ENCODE measurements at places on chromosomes 1 and 21.

DNA sequence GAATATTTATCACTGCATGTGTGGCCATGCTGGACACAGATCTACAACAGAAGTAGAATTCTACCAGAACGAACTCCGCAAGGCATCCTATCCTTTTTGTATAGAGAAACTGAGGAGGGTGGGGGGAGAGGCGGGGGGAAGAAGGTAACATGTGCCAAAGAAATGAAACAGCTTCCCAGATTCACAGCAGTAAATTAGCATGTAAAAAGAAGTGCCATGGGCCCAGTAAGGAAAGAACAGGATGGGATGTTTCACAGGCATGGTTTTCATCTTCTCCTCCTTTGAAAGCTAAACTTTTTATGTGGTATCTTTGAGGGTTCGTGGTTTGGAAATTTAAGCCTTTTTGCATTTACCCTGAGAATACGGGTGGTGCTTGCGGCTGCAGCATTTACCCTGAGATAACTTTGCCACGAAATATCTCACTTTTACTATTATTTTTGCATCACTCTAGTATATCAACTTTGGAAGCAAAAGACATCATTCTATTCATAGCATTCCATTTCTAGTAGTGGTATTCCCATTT, 168.9 kb downstream of the TPR start:
- no peak for DNase-seq

- DNase-seq = no peak
Measured at GRCh38 chr21:38798481-38798882, 7.2 kb upstream of the ETS2 start.

- no peak for DNase-seq
Measured at GRCh38 chr1:198122693-198123092, 34.1 kb upstream of the NEK7 start.

DNA sequence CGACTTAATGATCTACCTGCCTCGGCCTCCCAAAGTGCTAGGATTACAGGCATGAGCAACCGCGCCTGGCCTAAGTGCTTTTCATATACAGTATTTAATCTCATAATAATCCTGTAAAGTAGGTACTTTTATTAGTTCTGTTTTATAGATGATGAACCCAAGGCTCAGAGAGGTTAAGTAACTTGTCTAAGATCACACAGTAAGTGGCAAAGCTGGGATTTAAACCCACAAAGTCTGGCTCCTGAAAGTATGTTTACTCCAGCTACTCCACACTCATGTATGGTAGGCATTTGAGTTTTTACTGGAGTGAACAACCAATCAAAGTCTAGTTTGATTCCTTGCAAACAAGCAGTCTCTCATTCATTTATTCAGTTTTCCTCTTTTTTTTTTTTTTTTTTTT, 2.3 kb downstream of the DFFA start:
- DNase-seq = no peak

GRCh38 chr1:63723602-63724001, 50.2 kb upstream of the ROR1 start:
- DNase-seq = no peak

DNA sequence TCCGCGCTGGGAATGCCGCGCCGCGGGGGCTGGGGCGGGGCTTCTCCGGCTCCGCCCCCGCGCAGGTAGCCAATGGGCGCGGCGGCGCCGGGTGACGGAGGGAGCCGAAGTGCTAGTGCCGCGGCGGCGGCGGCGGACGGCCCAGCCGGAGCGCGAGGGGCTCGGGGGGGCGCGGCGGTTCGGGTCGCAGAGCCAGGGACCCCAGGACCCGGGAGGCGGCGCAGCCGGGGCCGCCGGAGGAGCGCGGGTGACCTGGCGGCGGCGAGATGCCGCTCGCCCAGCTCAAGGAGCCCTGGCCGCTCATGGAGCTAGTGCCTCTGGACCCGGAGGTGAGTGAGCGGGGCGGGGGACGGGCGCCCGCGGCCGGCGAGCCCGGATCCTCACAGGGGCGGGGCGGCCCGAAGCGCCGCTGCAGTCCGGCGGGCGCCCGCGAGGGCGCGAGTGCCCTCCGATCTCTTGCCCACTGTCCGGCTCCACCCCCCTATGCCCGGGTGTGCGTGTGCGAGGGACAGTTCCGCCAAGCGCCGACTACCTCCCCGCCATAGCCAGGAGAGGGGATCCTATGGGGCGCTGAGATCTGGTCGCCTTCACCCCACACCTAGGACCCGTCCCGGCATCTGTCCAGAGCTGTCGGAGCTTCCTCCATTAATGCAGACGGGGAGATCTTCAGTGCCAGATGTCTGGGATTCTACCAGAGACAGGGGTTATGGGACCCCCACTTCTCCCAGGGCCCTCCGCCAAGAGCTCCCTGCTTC, at the start of gene RPS6KA1:
RPS6KA1 (plus strand) TSS at position 107 of the 755 bp plus-strand sequence; CDS start at position 267, 160 bp downstream.
- peak; percentile 62 for DNase-seq

DNA sequence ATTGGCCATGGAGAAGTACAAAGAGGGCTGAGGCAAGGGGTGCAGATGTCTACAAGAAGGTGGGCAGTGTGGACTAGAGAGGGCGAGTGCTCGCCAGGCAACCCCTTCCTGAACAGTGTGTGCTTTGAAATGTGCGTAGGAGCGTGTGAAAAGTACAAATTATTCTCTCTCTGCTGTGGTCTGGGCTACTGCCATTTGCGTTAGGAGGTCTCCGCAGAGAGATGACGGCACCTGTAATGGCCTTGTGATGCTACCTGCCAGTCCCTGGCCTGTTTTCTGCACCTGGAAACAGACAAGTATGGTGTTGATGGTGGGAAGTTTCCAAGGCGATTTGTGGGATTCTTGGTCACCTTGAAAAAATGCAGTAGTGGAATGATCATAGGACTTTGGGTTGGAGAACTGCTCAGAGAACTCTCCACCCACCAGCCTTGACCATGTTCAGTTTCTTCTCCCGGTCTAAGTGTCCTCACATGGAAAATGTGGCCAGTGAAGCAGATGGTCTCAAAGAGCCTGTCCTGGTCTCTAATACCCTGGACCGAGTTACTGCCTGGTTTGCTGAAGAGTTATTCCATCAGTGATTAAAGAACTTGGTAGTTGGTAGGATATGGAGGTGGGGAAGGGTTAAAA, 74.5 kb downstream of the MRPS6 start:
- no peak for DNase-seq

GRCh38 chr1:109622895-109623294, 3.3 kb downstream of the AMPD2 start:
- DNase-seq = no peak

GRCh38 chr1:153615406-153615805, 719 bp downstream of the S100A14 start:
- DNase-seq = no peak

DNA sequence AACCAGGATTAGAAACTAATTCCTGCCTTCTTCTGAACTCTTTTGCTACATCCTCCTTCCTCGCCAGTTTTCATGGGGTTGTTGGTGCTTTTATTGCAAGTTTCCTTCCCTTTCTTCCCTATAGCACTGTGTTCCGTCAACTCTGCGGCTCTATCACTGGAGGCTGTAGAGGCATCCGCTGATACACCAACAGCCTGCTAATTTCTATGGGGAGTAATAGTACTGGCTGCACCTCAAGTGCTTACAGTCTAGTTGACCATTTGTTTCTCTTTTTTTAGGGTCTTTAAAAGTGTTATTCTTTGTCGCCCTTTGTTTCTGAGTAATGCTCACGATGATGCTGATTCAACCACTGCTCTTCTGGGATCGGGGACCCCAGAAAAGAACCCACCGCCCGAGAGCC, 746 bp downstream of the MIS18A start:
- no peak for DNase-seq

- no peak for DNase-seq
Measured at GRCh38 chr1:180560200-180560867, 1.6 kb downstream of the OVAAL start.
